Stimulated activated CD4-positive, alpha-beta T cell treated with anti-CD3 and anti-CD28 coated beads, Interleukin-2, amount 100 ng/mL, for 4 hours (primary cell): ENCODE measurements at places on chromosomes 6 and 20.

DNA sequence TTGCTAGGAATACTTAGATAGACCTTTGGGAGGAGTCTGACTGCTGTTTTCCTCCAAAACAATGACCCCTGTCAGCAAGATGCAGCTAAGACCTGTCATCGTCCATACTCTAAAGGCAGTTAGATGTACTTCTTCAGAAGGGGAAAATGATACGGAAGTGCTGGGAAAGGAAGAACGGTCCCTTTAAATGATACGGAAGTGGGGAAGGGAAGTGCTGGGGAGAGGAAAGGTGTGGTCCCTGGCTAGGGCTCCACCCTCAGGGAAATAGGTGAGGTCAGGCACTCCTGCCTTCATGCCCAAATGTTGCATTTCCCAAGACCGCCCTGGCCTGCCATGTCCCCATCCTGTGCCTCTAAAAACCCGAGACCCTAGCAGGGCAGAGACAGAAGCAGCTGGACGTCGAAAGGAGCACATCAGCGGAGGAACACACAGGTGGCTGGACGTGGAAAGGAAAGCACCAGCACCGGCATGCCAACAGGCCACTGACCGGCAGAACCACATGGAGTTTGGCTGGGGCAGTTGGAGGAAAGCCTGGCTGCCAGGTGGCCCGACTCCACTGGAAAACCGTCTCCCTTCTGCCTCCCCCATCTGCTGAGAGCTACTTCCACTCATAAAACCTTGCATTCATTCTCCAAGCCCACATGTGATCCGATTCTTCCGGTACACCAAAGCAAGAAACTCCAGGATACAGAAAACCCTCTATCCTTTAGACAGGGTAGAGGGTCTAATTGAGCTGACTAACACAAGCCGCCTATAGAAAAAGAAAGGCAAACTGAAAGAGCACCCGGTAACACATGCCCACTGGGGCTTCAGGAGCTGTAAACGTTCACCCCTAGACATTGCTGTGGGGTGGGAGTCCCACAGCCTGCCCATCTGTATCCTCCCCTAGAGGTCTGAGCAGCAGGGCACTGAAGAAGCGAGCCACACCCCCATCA, 94.6 kb downstream of the FAXC start:
- no peak for DNase-seq

DNA sequence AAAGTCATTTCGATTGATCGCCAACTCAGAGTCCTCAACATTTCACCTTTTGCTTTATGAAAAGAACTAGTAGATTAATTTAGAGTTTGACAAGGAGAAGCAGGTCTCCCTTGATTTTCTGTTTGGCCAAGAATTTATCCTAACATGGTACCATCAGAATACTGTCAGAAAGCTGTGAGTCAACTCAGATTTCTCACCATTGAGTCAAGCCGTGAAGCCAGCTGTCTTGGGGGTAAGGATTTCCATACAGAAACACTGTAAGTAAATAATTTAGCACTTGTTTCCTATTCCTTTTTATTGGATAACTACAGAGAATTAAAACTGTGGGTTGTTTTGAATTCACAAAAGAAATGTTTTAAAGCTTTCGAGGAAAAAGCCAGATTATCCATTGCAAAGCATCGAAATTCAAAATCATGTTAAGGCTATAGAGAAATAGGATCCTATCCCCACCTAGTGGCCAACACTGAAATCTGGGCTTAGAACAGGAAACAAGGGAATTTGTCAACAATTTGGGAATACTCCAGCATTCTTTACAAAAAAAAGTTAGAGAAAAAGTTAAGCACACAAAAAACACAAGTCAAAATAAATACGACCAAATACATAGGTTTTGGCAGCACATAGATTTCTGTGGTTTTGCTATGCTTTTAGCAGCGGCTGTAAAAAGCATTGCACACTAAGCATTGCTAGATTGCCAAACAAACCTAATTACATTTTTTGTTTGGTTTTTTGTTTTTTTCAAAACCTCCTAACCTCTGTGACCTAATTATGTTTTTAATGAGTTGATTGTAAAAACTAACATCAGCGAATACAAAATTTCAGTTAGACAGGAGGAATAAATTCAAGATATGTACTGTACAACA, 44.2 kb downstream of the COL11A2 start:
- DNase-seq: no peak

- no peak for DNase-seq
Observed at GRCh38 chr20:33154252-33154651, 13.7 kb upstream of the BPIFA2 start.

DNA sequence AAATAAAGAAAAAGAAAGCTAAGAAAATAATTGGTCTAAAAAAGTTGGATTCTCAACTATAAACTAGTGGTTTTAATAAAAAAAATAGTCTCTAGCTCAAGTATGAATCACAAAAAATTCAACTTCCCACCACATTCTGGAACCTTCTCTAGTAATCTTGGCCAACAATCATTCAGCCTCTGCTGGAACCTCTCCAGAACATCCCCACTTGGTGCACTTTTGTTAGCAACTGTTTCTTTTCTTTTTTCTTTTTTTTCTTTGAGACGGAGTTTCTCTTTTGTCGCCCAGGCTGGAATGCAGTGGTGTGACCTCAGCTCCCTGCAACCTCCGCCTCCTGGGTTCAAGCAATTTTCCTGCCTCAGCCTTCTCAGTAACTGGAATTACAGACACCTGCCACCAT, 35.7 kb downstream of the TXLNB start:
- no peak for DNase-seq

DNA sequence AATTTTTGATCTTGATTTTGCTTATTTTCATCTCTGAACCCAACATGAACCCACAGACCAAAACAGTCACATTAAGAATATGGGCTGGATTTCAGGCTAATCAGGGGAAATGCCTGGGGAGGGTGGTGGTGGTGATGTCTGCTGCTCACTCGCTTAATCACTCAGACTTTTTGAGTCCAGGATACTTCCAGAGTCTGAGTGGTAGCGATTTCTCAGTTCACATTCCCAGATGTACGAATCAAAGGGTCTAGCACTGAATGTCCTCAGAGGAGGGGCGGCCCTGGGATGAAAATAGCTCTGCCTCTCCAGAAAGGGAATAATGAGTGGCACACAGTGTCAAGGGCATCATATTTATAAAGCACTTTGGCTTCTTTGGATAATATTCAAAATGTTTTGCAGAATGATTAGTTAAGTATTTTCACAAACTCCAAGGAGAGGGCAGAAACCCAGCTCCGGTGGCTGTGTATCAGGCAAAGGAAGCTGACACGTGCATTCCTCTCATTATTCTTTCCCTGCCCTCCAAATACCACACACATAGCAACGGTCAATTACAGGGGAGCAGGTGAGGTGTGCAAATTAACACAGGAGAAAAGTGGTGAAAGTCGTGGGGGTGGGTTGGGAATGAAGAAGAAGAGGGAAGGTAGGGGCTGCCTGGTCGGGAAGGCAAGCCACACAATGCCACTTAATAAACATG, 345.2 kb upstream of the RSPO3 start:
- DNase-seq: no peak

GRCh38 chr6:74066168-74066871, 370.3 kb downstream of the CD109 start:
- no peak for DNase-seq

GRCh38 chr6:158815379-158815724, 3.8 kb downstream of the EZR start:
- DNase-seq: no peak

DNA sequence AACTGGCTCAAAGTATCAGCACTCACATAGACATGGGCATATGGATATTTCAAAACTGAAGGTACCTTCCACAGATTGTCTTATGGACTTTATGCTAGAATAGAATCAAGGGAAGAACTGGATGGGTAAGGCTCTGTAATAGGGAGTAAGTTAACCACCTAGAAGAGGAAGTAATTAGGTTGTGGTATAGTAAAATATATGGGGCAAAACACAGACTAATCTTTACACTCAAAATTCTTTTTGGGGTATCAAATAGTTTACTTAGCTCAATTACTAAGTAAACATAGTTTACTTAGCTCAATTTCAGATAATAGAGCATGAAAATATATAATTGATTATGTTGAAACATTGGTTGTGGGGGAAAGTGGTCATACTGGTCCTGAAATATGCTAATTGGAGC, 94.2 kb upstream of the ATXN1 start:
- DNase-seq: no peak

DNA sequence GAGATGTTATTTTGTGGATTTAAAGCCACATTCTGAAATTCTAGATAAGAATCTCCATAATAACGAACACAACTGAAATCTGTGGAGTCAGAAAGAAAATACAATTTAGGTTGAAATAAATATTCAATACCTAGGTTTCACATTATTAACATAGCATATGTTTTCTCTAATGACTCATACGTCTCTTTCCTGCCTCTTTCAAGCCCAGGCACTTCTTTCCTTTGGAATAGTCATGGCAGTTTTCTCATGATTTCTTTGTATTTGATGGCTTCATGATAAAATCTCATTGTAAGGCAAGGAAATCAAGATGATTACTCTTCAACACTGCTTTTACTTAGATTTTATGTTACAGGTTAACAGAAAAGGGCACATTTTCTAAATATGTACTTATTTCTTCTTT, 803.7 kb downstream of the PHF3 start:
- no peak for DNase-seq

DNA sequence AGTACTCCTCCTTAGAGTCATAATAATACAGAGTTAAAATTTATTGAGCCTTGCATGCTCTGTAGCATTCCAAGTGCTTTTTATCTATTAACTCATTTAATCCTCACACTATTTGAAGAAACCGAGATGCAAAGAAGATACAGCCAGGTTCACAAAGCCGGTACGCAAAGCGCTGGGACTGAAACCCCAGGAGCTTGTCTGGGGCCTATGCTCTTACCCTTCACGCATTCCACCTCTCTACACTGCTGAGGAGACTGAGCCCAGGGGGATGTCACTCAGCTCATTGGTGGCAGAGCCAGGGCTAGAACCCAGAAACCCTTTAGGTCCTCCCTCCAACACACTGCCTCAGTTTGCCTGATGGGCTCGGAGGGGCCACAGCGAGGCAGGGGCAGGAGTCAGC, 19.7 kb upstream of the MRPS18A start:
- DNase-seq: no peak

GRCh38 chr6:97865612-97866011, 582.6 kb upstream of the MMS22L start:
- DNase-seq: no peak

DNA sequence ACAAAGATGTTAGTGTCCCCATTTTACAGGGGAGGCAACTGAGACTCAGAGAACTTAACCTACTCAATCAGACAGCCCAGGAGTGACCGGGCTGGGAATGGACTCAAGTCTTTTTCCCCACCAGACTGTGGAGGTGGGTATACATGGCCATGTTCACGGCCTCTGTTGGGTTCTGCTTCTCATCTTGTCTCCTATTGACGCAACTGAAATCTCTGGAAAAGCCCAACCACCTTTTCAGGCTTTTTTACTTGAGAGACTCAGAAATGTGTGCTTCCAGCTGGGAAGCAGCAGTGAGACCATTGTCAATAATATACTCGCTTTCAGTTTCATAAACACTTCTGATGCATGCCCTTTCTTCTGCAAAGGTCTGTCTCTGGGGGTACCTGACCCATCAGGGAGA, 70.7 kb downstream of the SOBP start:
- DNase-seq: no peak

DNA sequence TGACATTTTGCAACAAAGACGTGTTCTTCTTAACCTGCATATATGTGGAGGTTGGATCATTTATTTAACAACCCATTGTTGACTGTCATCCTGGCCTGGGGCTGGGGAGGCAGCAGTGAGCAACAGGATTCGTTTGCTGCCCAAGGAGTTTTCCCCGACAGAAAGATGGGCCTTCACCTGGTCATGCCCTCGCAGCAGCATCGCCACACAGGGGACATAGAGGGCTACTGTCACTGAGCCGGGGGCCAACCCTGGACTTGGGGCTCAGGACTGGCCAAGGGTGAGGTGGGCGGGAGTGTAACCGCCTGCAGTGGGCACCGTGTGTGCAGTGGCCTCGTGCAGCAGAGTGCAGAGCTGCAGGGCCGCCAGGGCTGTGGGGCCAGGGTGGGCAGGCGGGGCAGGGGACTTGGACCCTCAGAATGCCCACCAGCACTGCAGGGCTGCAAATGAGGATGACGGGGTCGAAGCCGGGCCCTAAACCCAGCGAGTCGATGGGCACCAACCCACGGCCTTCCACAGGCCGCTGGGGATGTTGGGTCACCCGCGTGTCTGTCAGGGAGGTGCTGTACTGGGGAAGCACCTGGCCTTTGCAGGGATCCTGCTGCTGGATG, 11.8 kb downstream of the DUSP22 start:
- no peak for DNase-seq

DNA sequence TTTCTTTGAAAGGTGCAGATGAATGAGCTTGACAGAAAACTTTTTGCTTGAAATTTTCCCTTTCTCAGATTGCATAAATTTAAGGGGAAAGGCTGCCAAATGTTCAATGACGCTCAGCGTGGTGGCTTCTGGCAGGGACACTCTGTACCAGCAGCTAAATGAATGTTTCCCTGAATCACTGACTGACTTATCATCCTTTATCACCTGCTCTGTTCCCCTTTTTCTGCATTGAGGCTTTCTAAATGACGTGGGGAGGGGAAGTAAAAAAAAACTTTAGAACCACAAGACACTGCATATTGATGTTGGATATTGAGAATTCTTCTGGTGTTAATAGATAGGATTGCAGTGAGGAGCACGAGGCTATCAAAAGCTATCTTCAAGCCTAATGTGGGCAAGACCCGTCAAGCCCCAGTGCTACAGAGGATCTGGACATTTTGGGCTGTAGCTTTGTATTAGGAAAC, 46.9 kb upstream of the ENPP5 start:
- DNase-seq: no peak

DNA sequence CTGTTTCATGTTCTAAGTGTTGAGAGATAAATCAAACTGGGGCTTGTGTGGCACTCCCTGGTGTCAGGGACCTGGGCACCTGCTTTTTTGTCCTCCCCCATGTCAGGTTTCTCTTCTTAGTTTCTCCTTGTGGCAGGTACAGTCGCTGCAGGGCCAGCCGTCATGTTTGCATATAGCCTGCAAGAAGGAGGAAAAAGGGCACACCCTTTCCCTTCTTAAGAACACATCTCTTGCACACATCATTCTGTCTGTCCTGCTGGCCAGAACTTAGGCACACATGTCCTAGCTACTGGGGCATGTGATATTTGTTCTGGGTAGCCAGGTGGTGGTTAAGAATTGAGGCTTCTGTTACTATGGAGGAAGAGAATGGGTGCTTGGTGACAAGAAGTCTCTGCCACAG, 27.9 kb downstream of the CDC5L start:
- no peak for DNase-seq

DNA sequence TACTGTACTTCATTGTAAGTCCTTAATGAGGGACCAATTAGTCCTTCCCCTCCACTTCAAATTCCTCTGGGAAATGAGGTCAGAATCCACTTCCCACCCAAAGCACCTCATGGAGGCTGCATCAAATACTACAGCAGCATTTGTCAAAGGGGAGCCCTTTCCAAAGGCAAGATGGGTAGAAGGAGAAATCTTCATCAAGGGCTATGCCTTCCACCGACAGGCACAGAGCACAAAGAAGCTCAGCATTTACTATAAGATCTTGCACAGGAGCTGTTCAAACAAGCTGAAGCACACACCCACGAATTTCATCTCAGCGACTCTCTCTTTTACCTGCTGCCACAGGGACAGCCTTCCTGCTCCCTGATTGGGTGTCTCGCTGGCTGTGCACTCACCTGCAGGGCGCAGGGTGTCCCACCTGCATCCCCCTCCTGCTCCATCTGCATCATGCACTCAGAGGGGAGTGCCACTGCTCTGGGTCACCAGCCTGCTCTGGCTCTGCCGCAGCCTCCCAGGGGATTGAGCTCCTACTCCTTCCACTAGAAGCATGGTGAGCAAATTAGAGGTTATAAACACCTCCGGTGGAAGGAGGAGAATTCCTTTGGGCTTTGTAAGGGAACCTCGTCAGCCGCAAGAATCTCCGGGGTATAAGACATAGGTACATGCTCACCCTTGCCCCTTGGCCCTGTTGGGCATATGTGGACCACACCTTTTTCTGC, 164.5 kb downstream of the ATXN1 start:
- no peak for DNase-seq
